ENCODE measurements at places on chromosomes 5 and 9.

DNA sequence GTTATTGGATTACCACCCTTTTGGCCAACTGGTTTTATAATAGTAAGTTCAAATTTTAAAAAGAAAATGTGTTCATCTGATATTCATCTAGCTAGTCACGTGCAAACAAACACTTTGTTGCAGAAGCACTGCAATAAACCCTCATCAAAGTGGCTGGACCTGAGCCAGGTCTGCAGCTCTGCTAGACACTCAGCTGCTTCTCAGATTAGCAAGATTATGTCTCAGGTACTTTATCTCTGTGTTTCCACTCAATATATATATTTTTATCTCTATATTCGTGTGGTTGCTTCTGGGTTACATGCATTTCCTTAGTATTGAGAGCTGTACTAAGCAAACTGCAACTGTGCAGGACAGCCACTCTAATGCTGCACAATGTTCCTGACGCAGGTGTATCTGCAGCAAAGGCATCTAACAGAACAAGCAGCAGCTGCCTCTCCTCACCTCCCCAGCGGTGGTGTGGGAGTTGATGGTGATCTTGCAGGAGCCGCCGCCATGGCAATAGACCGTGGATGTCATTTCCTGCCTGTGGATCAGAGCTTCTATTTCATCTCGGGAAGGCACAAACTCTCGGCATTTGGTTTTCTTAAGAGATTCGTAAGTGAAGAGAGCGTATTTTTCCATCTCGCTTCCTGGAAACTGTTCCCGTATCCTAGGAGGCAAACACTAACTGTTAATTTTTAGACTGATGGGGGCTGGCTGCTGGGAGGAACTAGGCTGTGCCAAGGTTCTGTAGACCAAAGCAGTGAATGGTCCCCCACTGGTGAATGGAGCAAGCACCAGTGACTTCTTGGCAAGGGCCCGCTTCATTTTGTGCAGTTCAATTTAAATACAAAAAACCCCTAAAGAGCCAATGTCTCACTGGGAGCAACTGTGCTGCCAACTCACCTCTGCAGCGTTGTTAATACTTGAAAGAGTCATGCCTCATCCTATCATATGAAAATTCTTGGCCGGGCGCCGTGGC lies 56.7 kb upstream of the RETREG1 start:
- DNase-seq: peak; percentile 20

DNA sequence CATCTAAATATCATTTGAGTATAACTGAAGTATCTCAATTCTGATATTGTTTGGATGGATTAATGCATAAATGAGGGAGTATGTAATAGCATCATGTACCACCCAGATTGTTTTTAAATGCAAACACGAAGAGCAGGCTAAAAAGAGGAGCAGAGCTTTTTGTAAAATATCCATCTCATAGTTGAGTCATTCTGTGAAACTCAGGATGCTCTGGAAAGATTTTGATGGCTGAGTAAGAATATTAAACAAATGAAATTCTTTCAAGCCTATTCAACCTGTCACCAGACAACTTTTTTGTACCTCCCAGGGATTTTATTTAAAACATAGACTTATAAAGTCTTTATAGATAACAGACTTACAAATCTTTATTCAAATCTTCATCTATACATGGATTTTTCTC lies 625.9 kb downstream of the TLE4 start:
- DNase-seq: no peak

- no peak for DNase-seq
Observed at GRCh38 chr9:13550519-13550918, 271.0 kb upstream of the MPDZ start.

DNA sequence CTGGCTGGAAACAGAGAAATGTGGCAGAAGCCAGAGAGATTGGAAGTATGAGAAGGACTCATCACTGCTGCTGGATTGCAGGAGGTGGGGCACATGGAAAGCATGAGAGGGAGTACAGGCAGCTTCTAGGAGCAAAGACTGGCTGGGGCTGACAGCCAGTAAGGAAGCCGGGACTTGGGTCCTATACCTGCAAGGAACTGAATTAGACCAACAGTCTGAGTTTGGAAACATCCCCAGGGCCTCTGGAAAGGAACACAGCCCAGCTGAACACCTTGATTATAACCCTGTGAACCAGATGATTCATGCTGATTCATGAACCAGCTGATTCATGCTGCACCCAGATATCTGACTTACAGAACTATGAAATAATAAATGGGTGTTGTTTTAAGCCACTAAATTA lies 93.4 kb downstream of the OSTF1 start:
- no peak for DNase-seq

GRCh38 chr9:101400120-101400519 lies 1.5 kb downstream of the ZNF189 start:
- no peak for DNase-seq

DNA sequence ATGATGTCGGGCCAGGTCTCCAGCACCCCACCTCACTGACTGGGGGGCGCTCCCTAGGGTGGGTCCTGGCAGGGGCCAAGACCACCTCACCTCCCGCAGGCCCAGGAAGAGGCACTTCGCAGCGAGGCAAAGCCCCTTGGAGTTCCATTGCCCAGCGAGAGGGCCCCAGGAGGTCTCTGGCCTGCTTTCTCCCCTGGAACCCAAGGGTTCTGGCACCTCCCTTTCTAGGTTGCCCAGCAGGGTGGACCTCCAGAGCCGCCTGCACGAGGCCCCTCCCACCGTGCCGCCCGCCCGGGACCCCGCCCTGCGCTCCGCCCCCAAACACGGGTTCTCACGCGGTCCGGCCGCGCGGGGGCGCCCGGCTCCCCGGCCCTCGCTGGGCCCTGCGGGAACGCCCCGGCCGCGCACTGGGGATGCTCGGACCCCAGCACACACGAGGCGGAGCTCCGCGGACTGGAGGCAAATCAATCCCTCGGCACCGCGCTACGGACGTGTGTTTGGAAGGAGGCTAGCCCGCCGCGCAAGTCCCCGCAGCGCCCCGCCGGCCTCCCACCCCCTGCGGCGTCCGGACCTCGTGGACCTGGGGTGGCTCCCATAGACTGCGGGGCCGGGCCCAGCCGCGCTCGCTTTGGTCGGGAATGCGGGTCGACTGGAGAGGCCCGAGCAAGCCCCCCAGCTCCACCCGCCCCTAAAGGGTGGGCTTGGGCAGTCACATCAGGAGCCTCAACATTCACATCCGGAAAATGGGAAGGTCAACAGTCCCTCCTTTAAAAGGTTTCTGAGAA lies 99.5 kb upstream of the LMX1B start:
- peak; percentile 42 for DNase-seq

GRCh38 chr9:82829818-82830217 lies 233.1 kb downstream of the RASEF start:
- DNase-seq: no peak

- DNase-seq: no peak
Observed at GRCh38 chr5:109550077-109550476, 139.7 kb upstream of the MAN2A1 start.

DNA sequence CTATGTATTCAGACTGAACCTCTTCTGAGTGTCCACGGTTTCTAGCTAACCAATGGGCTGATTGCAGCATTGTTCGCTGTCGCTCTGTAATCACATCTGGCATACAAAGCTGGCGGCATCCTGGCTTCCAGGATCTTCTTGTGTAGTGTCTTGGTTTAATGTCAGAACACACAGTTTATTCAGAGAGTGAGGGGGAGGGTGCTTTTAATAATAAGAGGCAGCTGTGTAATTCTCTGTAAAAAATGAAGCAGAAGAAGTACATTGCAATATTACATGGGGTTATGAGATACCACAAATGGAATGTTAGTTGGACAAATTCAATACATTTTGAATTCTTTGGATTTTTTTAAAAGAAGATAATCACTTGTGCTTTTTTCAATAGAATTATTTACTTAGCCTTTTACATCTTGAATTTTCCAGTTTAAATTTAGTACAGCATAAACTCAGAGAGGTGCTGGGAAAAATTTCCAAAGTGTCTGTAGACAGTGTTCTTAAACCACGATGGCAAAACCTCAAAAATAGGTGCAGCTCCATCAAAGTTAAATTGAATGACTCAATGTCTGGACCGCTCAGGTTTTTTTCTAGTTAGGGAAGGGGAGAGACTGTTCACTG lies 206.0 kb downstream of the PCSK1 start:
- DNase-seq: no peak

- DNase-seq: no peak
Observed at GRCh38 chr9:79284081-79284480, 287.7 kb upstream of the TLE4 start.

DNA sequence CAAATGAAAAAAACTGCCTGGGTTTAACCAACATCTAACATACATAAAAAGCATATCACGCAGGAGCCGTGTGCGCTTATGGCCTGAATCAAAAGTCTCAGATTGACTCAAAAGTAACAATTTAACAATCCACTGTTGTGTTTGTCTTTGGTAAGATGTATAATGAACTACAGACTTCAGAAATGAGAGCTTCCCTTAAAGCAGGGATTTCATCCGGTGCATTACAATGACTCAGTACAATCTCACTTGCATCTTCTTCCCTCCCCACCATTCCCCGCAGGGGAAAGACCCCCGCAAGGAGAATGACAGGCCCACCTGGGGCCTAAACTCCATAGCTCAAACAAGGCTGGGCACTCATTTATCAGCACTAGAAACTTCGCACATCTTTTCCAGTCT lies 1.4 kb downstream of the ZFR start:
- no peak for DNase-seq

DNA sequence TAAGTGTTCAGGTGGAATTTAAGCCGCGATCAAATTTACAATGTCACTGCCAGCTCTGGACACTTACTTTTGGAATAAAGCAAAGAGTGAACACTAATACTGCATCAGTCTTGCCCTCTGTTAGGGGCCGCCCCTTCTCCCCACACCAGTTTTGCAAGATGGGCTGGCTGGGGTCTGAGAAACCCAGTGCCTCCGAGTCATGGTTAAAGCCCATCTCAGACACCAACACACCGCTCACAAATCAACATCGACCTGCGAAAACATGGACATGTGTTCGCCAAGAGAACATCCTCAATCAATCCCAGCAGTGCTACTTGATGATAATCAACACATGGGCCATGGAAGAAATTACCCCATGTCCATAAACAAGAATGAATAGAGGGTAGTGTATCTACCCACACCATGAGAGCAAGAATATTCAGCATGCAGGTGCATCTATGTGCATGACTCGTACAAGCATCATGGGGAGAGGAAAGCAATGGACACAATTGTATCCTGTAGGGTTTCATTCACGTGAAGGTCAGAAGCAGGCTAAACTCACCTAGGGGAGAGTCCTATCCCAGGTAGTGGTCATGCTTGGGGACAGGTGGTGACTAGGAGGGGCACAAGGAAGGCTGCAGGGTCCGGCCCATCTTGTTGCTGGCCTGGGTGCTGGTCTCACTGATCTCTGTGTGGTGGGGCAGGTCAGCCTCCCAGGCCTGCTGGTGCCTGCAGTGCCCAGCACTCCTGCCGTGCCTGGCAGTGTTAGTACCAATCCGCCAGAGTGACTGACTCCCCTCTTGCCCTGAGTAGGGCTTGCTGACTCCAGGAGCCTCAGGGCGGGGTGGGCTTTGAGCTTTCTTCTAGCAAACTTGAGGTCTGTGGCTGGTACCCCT lies 5.0 kb downstream of the S1PR3 start:
- DNase-seq: no peak

GRCh38 chr5:62342476-62342837 lies 36.5 kb downstream of the KIF2A start:
- DNase-seq: no peak

DNA sequence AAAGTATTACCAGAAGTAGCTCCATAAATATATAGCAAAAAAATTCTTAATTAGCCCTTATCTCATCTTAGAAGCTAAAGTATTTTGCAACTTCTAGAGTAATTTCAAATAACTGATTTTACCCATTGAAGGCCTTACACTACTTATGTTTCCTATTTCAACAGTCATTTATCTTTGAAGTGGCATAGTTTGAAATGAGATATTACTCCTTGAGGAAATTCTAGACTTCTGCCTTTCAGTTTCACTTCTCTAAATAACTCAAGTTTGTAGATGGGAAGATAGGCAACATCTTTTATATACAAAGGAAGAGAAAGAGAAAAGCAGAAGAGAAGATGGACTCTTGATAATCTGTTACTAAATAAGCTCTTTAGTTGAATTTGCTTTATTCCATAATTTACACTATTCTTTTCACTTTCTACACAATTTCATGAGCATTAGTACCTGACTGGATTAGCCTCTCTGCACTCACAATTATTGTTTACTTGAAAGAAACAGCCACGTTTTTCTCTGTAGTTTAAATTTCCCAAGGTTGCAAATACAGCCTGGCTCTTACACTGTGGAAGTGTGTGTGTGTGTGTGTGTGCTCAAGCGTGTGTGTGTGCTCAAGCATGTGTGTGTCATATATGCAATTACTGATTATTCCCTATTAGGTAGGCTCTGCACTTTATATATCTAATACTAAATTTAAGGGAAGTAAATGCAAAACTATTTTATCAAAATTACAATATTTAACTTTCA lies 60.6 kb upstream of the EMB start:
- no peak for DNase-seq

DNA sequence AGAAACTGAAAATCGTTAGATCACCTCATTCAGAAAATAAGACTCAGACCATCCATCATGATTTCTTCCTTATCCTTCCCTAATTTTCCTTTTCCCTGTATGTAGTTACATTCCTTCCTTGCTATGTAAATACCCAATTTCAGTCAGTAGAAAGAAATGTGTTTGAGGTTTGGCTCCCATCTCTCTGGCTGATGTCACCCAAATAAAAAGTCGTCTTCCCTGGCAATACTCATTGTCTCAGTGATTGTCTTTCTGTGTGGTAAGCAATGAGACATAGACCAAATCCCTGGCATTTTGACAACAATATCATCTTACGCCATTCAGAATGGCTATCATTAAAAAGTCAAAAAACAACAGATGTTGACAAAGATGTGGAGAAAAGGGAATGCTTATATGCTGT lies 303.9 kb upstream of the EDIL3 start:
- DNase-seq: no peak

GRCh38 chr5:142446131-142446959 lies 121.5 kb upstream of the SPRY4 start:
- DNase-seq: no peak

- no peak for DNase-seq
Observed at GRCh38 chr5:126757713-126758357, 19.1 kb upstream of the LMNB1 start.

DNA sequence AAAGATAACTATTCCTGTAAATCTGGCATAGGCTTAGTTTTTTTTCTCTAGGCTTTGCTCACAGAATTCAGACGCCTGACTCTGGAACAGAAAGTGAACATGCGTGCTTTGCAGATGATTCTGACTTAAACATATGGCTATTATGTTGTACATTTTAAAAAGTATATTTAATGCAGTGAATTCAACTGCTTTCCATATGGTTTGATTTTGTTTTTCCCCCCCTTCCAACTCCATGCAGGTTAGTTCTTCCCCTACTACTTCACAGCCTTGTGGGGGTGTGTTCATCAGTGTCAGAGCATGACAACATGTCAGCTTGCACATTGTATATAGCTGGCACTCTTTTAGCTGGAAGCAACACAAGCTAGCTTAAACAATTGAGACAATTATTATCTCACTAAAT lies 226.8 kb downstream of the TMEM167A start:
- no peak for DNase-seq

- no peak for DNase-seq
Observed at GRCh38 chr5:88438006-88438405, 169.4 kb upstream of the TMEM161B start.

- DNase-seq: no peak
Observed at GRCh38 chr9:81609782-81610739, 79.3 kb downstream of the TLE1 start.
